ENCODE measurements at places on chromosomes 11 and 22.

GRCh38 chr11:76672431-76673175 is 2.1 kb upstream of the LRRC32 start:
- no peak for DNase-seq

- no peak for DNase-seq
These were observed 34.2 kb downstream of the LRRC10B start for GRCh38 chr11:61542705-61543104.

DNA sequence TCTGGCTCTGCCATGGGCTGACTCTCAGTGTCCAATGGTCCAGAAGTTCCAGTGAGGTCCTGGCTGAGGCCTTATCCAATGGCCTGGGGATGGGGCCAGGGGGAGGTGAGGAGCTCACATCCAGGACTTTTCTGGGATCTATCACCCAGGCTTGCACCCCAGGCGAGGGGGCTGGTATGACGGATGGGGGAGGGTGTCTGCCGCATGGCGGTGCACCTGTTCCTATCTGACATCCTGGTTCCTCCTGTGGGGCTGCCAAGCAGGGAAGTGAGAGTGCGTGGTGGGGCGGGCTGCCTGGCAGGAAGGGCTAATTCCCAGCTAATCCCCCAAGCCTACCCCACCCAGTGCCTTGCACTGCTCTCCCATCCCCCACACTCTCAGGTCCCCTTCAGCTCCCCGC is 102.1 kb downstream of the NECTIN1 start:
- no peak for DNase-seq

GRCh38 chr22:28978863-28979796 is 82.5 kb downstream of the C22orf31 start:
- DNase-seq = no peak

DNA sequence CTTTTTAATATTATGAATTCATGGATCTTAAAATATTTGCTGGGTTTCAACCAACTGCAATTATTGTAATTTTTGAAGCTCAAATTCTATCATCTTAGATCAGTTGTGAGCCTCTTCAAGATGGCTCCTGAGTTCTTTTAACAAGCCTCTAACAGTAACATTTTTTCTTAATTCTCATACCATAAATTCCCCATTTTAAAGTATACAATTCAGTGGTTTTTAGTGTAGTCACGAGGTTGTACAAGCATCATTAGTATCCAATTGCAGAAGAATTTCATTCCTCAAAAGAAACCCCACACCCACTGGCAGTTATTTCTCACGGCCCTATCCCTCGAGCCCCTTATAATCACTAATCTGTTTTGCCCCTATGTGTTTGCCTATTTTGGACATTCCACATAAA is 270.8 kb downstream of the SBF2 start:
- no peak for DNase-seq

- DNase-seq = no peak
These were observed 253.5 kb upstream of the PLET1 start for GRCh38 chr11:112514011-112514740.

- DNase-seq = no peak
These were observed 74.0 kb upstream of the ATXN10 start for GRCh38 chr22:45597460-45598192.

GRCh38 chr11:2412323-2412722 is 11.8 kb downstream of the TSSC4 start:
- DNase-seq = no peak

DNA sequence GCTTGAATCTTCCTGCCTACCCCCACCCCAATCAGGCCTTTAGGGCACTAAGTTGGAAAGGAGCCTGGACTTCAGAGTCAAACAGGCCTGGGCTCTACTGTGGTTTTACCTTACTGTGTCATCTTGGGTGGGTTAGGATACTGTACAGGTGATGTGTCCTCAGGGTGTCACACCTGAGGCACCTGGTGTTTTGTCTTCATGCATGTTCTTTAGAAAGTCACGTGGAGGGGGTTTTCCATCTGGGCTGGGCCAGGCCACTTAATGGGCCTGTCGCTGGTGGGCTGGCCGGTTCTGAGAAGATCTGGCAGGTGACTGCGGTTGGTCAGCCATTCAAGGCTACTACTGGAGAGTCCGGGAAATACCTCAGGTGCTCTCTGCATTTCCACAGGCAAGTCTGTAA is 92.6 kb downstream of the SWAP70 start:
- no peak for DNase-seq

DNA sequence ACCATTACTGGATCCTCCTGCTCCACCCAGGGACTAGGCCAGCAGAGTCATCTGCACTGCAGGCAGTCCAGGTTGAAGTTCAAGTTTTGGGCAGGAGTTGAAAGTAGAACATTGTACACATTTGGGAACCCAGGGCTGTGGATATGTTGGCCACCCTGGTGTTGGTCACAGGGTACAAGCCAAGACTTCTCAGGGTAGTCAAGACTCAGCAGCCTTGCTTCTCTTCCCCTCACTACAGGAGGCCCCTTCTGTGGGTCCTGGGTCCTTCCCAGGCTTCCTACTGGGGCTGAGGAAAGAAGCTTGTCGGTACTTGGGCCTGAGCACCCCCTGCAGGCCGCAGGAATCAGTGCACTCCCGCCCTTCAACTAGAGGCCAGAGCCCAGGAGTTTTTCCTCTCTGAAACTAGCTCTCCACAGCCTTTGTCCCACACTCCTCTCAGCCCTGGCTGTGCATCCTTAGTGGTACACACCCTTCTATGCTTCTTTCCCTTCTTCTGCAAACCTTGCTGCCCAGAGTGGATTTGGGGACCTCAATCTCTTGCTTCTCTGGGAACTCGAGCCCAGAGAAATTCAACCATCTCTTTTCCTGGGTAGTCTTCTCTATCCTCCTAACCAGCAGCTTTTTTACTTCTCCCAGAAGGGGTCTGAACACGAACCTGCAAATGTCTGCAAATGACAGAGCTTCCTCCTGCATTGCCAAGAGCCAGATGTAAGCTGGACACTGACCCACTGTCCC is 2.6 kb upstream of the HPX start:
- peak; percentile 85 for DNase-seq

DNA sequence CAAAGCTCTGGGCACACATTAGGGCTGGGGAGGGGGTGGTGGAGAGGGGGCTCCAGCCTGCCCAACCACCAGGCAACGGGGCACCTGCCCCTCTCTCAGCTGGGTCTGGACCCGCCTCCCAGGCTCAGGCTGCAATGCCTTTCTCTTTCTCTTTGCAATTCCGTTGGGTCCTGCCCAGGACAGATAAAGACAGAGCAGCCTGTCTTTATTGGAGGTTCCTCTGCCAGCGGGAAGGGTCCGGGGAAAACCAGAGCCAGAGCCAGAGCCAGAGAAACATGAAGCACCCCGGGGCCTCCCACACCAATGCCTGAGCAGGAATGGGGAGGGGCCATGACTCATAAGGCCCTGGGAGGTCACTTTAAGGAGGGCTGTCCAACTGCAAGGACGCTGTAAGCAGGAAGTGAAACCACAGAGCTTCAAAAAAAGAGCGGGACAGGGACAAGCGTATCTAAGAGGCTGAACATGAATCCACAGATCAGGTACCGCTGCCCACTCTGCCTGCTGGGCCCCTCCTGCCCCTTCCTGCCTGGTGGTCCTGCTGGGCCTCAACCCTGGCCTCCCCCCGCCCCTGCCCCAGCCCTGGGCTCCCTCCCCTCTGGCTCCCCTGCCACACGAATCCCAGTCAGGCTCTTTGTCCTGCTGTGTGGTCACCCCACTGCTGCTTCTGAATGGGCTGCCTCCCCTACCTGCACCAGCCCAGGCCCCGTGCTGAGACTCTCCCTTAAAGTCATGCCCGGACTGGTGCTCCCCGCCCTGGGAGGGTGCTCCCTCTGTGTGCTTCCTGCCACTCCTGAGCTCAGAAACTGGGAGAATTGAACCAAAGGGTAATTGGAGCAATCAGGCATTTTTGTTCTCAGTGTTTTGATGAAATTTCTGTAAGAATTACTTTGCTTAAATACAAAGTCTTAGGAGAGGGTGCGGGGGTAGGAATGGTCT is at the start of gene APOBEC3B:
Gene APOBEC3B, plus strand, starts transcription at position 356 of the 936 bp plus-strand sequence. Its CDS starts 107 bp downstream, at position 463.
- peak; percentile 92 for DNase-seq

GRCh38 chr11:24246715-24247114 is 250.1 kb upstream of the LUZP2 start:
- DNase-seq = no peak

DNA sequence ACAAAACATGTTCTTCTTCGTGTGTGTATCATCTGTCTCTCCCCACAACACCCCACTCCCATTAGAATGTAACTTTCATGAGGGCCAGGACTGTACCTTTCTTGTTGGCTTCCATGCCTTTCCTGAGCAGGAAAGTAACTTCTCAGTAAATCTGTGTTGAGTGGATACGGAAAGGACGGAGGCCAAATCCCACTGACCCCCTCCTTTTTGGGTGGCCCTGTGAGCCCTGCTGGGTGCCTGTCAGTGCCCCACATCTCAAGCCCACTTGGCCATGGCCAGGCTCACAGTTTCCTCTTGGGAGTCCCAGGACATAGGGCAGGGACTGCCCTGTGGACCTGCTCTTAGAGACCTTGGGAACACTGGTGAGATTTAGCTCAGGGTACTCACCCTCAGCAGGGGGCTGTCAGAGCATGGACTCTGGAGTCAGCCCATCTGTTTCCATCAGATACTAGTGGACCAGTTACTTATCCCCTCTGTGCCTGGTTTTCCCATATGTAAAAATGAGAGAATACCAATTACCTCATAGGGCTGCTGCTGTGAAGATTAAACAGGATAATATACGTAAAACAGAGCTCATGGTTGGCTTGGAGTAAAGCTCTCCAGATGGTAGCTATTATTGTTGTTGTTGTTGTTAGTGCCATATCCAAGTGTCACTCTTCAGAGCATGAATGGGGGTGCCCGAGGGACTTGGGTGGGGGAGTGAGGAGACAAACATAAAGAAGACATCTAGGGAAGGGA is 1.0 kb upstream of the C11orf96 start:
- DNase-seq = no peak

DNA sequence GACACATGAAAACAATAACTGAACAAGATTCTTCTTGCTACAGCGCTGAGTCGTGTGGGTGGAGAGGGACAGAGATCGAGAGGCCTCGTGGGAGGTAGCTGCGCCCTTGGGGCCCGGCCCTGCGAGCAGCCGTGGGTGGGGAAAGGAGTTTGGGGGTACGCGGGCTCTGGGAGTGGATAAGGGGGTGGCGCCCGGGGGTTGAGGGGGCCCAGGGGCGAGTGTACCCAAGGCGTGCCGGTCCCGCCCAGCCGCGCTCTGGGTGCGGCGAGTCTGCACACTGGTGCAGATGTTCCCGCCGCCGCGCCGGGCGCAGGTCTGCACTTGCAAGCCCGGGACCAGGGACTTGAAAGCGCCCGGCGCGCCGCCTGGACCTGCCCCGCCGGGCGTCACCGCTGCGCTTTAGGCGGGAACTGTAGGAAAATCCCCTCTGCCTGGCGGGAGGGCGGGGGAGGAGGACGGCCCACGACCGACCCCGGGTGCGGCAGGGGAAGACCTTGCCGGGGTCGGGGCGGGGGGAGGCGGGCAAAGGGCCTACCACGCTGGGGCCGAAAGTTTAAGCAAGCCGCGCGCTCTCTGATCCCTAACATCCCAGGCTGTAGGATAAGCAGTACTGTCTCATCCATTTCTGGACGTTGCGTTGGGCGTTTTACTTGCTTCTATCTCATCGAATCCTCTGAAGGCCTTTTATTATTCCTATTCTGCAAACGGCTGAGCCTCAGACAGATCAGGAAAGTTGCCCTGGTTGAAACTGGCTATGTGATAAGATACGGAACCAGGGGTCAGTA is 1.4 kb upstream of the KREMEN1 start:
- DNase-seq = peak; percentile 30

GRCh38 chr11:8959546-8960166 is 4.6 kb downstream of the TMEM9B start:
- peak; percentile 88 for DNase-seq

DNA sequence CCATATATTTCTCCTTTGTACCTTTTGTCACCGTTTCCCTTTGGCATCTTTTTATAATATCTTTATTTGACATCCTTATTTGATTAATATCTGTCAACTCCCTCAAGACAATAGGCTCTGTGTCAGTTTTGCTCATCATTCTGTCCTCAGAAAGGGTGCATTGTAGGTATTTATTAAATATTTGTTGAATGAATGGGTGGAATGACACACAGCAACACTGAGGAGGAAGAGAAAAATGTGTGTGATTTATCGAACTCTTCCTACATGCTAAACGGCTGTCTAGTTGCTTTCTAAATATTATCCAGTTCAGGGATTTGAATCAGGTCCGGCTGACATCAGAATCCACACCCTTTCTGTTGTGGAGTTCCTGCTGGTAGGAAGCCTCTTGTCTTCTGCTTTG is 98.2 kb downstream of the NAV2 start:
- no peak for DNase-seq

- no peak for DNase-seq
These were observed at the start of gene APOA1 for GRCh38 chr11:116837231-116838091. Gene APOA1, minus strand, starts transcription at chr11:116837622. Its CDS starts 235 bp downstream, at chr11:116837387.

- DNase-seq = no peak
These were observed 44.2 kb downstream of the FBXO7 start for GRCh38 chr22:32518848-32519247.

- peak; percentile 22 for DNase-seq
These were observed 38.8 kb downstream of the STIM1 start for GRCh38 chr11:3894128-3894731.

GRCh38 chr11:125062931-125063428 is at the start of gene SLC37A2:
Gene SLC37A2, plus strand, starts transcription at chr11:125063305. Its CDS starts 63 bp downstream, at chr11:125063368.
- peak; percentile 95 for DNase-seq
